Activated CD8-positive, alpha-beta memory T cell treated with anti-CD3 and anti-CD28 coated beads for 1 hour (primary cell): ENCODE measurements at places on chromosomes 12 and 14.

DNA sequence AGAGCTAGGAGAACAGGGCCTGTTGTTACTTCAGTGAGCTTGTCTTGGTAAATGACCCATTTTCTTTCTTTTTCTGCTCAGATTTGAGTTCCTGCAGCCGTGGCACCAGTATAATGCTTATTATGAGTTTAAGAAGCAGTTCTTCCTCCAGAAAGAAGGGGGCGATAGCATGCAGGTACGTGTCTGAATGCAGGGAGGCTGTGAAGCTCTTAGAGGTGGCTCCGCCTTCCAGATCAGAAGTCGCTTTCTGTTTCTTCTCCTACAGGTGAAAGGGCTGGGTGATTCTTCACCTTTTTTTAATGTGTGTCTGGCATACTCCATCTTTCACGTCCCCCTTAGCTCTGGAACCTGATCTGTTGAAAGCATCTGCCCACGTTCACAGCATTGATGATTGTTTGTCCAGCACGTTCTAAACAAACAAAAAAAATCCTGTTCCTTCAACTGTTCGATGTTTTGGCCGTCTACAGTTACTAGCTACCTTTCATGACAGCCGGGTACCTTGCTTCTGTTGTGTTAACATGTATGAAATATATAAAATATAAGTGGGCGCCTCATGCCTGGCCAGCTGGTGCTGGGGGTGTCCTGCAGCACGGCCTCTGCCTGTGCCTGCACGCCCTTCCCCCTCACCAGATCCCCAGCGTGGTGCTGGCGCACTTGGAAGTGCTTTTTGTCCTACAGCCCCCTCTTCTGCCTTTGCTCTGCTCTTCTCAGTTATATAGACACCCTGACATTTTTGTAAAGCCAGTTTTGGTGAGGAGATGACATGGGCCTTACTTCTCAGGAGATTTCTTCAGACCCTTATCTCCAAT is 44.6 kb downstream of the SFSWAP start:
- DNase-seq, result no peak

DNA sequence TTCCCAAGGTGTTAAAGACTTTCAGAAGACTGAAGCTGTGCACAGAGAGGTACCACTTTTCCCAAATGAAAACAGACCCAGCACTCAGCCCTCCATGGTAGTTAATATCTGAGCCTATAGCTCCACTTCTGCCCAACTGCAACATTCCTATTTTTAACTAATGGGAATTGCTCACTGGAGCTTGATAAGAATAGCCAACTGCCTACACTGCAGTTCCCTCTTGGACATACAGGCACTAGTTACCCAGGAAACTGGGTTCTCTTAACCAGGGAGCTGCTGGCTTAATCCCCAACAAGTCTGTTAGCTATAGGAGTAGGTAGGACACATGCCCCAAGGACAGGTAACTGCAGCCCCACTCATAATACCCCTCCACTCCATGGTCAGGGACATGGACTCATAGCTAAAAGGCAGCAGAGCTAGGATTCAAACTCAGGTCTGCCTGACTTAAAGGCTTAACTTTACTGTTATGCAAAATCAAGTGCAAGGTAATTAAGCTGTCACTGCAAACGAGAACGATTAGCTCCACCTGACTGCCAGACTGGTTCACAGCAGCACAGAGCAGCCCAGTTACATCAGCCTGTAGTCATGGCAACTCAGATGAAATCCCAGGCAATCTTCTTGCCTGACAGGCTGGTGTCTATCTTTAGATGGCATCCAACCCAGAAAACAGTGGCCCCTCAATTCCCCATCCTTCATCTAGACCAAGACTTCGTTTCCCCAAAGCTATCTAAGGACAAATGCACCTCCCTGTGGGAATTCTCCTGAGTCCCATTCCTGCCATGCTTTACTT is 77.1 kb upstream of the ACTN1 start:
- no peak for DNase-seq

- no peak for DNase-seq
Measured at GRCh38 chr12:40681148-40681547, 11.1 kb upstream of the CNTN1 start.

DNA sequence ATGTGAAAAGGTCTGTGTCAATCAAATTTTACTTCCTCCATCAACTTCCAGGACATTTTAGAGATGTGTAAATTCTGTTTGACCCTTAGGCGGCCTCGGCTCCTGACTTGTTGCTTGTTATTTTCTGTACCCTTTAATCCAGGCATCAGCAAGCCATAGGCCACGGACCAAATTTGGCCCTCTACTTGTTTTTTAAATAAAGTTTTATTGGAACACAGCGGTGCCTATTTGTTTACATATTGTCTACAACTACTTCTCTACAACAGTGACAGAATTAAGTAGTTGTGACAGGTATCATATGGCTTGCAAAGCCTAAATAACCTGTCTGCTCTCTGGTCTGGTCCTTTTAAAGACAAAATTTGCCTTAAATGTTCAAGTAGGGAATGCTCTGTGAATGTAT is 132.1 kb downstream of the AACS start:
- no peak for DNase-seq

- DNase-seq, result no peak
Measured at GRCh38 chr12:26229910-26230309, 34.5 kb downstream of the SSPN start.

DNA sequence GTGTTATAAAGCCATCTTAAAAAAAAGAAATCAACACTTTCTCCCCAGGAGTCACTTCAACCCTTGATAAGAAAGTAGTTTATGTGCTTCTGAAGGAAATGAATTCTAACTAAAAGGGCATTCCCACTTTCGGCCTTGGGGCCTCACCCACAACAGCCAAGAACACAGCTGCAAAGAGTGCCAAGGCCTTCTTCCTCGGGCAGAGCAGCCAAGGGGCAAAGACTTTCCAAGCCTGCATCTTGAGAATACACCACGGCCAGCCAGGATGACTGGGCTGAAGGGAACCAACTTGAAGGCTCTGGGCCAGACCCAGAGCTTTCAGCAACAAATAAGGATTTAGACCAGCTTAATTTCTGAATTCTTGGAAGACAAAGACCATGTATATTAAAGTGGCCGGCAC is 60.4 kb upstream of the FOXN3 start:
- DNase-seq, result no peak

GRCh38 chr12:53807322-53807860 is 55.6 kb upstream of the CISTR start:
- DNase-seq, result no peak

- DNase-seq, result no peak
Measured at GRCh38 chr14:20470603-20470901, 1.3 kb downstream of the PNP start.

DNA sequence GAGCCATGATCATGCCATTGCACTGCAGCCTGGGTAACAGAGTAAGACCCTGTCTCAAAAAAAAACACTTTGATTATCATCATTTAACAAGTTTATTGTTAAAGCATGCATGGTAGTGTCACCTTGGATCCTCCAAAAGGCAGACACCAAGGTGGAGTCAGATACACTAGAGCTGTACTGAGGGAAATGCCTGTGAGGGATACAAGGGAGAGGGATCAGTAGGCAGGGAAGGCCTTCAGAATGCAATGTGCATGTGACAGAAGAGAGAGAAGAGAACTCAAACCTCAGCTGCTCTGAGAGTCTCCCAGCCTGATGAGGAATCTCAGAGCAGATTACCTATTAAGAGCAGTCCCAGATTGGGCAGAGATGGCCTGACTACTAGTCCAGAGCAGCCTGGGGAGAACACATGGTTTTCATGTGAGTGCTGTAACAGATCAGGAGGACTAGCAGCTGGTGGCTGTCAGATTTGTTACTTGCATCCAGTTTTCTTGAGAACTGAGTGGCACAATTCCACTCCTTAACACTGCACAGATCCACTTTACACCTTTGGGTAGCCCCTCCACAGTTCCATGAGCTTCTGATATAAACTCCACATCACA is 38.0 kb upstream of the A2ML1 start:
- no peak for DNase-seq

DNA sequence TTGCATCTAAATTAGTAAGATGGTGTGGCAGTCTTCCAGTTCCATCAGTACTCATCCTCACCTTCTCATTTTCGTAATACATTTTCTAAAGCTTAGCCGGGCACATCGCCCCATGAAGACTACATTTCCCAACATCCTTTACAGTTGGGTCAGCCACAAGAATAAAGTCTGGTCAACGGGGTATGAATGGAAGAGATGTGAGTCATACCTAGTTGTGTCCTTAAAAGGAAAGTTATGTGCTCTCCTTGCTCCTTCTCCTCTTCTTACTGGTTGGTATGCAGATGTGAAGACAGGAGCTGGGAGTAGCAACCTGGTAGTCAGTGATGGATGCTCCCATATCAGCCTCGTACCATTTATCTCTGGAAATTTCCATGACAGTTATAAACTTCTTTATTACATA is 35.9 kb upstream of the EGLN3 start:
- DNase-seq, result no peak

- no peak for DNase-seq
Measured at GRCh38 chr12:26939953-26940352, 1.7 kb downstream of the FGFR1OP2 start.

- no peak for DNase-seq
Measured at GRCh38 chr12:31531893-31532292, 59.0 kb downstream of the DENND5B start.

DNA sequence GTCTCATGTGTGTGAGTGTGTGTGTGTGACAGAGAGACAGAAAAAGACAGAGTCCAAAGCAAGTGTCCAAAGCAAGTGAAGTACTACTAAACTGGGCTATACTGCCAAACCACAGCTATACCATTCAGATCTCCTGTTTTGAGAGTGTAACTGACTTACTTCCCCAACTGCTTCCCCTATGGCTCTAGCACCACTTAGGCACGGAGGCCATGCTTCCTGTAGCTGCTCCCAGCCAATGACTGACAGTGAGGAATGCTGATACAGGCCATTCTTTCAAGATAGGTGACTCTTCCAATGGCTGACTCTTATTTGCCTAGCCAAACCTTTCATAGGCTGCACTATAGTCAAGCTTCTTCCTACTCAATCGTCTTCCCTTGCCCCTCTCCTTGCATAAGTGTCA is 393.2 kb downstream of the BCAT1 start:
- no peak for DNase-seq

GRCh38 chr14:71749613-71750238 is 182.5 kb upstream of the RGS6 start:
- no peak for DNase-seq

- DNase-seq, result no peak
Measured at GRCh38 chr12:43893670-43894069, 57.8 kb downstream of the TMEM117 start.

GRCh38 chr14:90613453-90613852 is 202.8 kb downstream of the TTC7B start:
- no peak for DNase-seq

GRCh38 chr14:71628433-71628832 is 303.8 kb upstream of the RGS6 start:
- DNase-seq, result no peak

DNA sequence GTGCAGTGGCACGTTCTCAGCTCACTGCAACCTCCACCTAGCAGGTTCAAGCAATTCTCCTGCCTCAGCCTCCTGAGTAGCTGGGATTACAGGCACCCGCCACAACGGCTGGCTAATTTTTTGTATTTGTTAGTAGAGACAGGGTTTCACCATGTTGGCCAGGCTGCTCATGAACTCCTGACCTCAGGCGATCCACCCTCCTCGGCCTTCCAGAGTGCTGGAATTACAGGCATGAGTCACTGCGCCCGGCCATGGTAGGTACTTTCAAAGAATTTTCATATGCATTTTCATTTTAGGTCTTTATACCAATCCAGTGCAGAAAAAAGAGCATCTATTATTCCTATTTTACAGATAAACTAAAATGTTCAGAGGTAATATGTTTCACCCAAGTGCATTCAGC is 411.3 kb upstream of the USP15 start:
- no peak for DNase-seq

GRCh38 chr12:115962216-115962615 is 315.3 kb downstream of the MED13L start:
- DNase-seq, result no peak

DNA sequence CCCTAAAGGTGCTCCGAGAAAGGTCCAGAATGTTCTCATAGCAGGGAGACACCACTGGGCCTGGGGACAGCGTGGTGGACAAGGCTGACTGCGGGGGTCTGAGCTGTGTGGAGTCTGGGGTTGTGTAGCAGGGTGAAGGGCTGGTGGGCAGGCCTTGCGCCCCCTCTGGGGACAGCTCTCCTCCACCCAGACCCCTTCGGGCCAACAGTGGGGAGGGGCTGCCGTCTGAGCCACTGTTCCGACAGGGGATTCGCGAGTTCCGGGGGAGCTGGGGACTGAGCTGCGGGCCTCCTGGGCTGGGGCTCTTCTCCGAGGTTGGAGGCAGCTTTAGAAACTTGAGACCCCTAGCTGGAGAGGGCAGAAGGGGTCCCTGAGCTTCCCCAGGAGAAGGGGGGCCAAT is 32.1 kb downstream of the NCKAP5L start:
- DNase-seq, result no peak

DNA sequence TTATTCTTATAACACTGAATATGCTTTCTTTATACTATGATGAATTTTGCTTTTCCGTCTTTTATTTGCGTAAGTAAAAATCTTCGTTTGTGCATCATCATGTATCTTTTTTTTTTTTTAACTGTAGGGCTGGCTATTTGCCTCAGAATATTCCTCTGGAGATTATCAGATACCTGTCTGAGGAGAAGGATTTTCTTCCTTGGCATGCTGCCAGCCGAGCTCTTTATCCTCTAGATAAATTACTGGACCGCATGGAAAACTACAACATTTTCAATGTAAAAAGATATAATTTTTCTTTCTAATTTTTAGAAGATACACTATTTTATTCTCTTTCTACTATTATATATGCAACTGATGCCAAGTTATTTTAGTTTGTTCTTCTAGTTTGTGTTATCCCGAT is 346.6 kb downstream of the TRHDE start:
- DNase-seq, result no peak

GRCh38 chr12:108798551-108799221 is 58.7 kb downstream of the SSH1 start:
- no peak for DNase-seq
